Naive B cell (primary cell): ENCODE measurements at places on chromosomes 13 and 19.
A peak's percentile ranks its signal among the peaks of the same experiment; 100 is the strongest.

DNA sequence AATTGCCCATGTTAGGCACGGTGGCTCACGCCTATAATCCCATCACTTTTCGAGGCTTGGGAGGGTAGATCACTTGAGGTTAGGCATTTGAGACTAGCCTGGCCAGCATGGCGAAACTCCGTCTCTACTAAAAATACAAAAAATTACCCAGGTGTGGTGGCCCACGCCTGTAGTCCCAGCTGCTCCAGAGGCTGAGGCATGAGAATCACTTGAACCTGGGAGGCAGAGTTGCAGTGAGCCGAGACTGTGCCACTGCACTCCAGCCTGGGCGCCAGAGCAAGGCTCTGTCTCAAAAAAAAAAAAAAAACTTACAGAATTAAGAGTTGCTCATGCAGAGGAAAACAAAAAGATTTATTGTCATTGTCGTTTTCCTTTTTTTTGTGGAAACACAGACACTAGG lies 3.4 kb upstream of the PSMC4 start:
- DNase-seq, result no peak

- no peak for DNase-seq
Observed at GRCh38 chr13:23325191-23325590, 108.3 kb downstream of the SACS start.

DNA sequence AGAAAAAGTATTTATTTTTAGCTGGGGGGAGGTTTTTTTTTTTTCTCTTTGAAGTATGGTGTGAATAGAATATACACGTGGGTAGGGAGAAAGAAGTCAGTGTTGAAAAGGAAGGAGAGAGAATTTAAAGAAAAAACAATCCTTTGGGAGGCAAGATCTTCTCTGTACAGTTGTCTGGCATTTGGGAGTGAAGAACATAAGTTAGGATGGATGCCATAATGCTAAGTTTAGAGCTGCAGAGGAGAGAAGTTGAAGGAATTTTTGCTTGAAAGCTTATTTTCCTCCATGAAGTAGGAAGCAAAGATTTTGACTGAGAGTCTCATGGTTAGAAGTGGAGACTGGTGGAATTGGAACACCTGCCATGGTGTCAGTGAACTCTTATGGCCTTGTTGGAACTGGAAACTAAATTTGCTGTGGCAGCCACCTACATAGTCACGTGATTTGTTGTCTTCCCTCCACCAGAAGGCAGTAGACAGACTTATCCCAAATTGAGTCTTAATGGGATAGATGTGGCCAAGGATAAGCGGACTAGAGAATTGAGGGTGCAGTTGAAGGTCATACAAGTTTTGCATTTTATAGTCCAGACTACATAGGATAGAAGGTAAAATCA lies 22.0 kb downstream of the NDFIP2 start:
- DNase-seq, result no peak

- DNase-seq, result no peak
Observed at GRCh38 chr13:98505217-98505616, 71.7 kb downstream of the STK24 start.

- DNase-seq, result no peak
Observed at GRCh38 chr13:45335397-45336024, 5.5 kb downstream of the TPT1 start.

- no peak for DNase-seq
Observed at GRCh38 chr13:85333506-85334020, 465.7 kb downstream of the SLITRK6 start.

DNA sequence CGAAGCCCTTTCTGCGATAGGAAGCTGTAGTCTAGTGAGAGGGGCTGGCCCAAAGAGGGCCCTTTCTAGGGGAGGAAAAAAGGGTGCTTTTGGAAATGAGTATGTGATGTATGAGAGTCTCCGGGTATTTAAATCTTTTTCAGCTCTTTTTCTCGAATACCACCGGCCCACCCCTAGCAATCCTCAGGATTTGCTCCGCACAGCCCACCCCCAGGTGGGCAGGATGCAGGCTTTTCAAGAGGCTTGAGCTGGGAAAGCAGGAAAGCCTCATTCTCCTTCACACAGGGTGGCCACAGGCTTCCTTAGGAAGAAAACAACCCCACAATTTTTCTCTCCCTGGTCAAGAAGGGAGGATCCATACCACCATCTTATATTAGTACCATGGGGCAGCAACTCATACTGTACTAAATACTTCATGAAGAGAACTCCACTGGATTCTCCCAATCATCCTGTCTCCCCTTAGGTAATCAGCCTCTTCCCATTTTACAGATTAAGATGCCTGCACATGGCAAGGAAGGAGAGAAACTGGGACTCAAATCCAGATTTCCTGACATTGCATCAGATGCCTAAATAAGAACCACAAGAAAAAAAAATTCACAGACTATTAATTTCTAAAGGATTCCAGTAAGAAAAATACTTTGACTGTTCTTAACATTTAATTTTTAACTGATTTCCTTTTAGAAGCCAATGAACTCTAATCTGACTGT lies 84.4 kb downstream of the STK24 start:
- no peak for DNase-seq

- DNase-seq, result no peak
Observed at GRCh38 chr13:112680741-112681360, 9.0 kb upstream of the ATP11A start.

GRCh38 chr19:14363183-14364097 lies 17.8 kb upstream of the ADGRE5 start:
- DNase-seq, result no peak

DNA sequence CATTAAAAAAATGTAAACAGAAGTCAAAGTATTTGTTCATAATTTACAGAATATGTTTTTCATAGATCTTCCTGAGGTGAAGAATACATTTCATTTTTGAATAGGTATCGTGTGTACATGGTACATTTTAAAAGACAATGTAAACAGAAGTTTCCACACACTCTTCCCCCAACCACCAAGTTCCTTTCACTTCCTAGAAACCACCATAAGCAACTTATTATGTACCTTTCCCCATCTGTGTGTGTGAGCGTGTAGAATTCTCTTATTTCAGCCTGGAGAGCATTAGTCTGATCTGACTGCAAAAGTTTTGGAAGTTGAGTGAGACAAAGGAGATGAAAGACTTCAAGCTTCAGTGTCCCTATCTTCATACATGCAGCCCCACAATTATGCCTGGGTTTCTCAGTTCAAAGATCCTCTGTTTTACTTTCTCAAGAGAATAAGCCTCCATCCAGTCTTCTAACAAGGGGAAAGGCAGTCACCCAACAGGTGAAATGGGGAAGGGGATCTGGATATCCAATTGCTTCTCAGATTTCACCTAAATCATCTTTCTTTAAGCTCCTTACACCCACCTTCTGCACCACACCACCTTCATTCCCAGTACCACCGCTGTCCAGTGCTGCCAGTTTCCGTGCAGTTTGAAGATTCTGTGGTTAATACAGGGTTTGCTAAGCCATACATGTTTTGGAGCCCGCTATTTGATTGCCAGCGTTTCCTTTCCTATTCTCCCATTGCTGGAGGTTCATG lies 2.1 kb downstream of the TEX30 start:
- no peak for DNase-seq

DNA sequence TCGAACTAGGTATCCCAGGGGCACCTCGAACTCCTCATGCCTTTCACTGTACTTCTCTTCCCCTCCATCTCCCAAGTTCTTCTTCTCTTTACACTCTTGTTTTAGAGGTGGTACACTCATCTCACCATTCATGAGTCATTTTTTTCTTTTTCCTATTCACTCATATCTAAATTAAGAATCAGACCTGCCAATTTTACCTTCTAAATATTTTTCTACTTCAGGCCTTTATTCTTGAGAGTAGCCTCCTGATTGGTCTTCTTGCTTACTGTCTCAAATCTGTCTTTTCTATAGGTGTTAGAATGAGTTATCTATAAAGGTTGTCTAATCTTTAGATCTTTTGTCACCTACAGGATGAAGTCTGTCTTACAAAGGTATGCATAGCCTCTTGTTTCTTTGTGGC lies 20.7 kb downstream of the TDRD3 start:
- no peak for DNase-seq

DNA sequence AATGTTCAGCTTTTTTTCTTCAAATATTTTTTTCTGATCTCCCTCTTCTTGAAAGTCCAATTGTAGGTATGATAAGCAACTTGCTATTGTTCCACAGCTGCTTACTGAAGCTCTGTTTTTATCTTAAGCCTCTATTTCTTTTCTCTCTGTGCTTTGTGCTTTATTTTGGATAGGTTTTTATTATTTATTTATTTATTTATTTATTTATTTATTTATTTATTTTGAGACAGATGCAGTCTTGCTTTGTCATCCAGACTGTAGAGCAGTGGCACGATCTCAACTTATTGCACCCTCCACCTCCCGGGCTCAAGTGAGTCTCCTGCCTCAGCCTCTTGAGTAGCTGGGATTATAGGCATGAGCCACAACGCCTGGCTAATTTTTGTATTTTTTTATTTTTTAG lies 199.4 kb downstream of the KLF12 start:
- DNase-seq, result no peak

DNA sequence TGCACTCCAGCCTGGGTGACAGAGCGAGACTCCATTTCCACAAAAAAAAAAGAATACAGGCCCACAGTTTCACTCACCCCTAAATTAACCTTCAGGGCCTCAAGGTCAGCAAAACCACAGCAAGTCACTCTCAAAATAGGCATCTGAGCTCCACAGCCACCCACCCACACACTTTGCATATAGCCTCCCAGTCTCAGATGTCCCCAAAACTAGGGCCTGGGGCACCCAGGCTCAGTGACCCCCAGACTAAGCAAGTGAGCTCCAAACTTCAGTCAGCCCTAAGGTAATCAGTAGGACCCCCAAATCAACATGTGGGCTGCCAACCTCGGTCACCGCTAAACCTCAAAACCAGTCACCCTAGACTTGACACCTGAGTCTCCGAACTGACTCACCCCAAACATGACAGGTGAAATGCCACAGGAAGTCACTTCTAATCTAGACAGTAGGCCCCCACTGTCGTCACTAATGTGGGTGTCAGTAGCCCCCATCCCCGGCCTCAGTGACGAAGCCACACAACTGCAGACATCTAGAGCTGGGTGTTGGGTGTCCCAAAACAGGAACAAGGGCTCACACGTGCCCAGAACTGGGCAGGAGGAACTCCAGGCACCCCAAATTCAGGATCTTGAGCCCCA lies 13.9 kb downstream of the RABAC1 start:
- peak; percentile 96 for DNase-seq

DNA sequence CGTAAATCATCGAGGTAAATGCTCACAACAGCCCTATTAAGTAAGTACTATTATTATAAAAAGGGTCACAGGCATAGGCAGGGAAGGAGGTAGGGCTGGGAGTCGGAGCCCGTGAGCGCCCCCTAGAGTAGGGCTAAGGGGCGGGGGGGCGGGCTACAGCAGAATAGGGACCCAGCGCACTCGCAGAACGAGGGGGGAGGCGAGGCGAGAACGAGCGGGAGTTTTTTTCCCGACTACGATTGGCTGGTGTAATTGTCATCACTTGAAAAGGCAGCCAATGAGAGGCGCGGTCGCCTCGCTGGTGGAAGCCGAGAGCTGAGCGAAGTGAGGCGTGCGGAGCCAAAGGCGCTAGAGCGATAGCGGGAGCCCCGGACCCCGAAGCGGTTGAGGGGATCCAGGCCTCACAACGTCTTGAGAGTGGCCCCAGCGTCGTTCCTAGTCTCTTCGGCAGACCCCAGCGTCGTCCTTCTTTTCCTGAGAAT lies 24.2 kb downstream of the KEAP1 start:
- DNase-seq, result peak; percentile 73

- DNase-seq, result no peak
Observed at GRCh38 chr13:105956921-105957320, 578.5 kb downstream of the EFNB2 start.

DNA sequence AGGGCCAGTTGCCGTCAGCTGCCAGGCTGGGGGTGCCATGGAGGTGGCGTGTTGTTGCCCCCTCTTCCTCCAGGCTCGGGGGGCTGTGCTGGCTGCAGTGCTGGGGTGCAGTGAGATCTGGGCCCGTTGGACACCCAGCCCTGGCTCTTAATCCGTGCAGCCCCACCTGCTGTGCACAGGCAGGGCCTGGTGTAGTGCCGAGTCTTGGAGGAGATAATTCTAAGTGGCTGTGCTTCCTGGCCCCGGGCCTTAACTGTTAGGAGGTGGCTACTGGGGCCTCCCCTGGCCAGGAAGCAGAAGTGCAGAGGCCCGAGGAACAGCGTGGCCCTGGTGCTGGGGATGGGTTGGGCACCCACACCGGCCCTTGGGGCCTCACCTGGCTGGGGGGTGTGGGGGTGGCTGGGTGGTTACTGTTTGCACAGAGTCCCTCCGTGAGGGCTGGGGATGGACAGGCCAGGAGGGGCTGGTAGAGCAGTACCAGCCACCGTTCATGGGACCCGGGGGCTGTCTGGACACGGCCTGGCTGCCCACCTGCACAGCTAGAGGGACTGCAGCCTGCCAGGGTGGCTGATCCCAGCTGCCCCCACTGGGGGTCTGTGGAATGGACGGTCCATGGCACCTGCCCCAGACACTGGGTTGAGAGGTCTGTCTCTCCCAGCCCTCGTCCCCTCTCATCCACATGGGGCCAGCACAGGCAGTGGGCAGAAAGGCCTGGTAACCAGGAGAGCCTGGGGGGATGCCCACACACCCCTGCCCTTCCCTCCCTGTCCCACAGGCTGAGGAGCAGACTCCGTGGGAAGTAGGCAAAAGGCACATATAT lies 3.3 kb downstream of the GPX4 start:
- DNase-seq, result no peak

DNA sequence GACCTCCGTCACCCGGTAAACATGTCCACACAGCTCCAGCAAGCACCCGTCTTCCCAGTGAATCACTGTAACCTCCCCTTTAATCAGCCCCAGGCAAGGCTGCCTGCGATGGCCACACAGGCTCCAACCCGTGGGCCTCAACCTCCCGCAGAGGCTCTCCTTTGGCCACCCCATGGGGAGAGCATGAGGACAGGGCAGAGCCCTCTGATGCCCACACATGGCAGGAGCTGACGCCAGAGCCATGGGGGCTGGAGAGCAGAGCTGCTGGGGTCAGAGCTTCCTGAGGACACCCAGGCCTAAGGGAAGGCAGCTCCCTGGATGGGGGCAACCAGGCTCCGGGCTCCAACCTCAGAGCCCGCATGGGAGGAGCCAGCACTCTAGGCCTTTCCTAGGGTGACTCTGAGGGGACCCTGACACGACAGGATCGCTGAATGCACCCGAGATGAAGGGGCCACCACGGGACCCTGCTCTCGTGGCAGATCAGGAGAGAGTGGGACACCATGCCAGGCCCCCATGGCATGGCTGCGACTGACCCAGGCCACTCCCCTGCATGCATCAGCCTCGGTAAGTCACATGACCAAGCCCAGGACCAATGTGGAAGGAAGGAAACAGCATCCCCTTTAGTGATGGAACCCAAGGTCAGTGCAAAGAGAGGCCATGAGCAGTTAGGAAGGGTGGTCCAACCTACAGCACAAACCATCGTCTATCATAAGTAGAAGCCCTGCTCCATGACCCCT lies 9.0 kb upstream of the CEACAM5 start:
- DNase-seq, result no peak

- DNase-seq, result no peak
Observed at GRCh38 chr13:93865235-93865634, 614.2 kb downstream of the DCT start.

DNA sequence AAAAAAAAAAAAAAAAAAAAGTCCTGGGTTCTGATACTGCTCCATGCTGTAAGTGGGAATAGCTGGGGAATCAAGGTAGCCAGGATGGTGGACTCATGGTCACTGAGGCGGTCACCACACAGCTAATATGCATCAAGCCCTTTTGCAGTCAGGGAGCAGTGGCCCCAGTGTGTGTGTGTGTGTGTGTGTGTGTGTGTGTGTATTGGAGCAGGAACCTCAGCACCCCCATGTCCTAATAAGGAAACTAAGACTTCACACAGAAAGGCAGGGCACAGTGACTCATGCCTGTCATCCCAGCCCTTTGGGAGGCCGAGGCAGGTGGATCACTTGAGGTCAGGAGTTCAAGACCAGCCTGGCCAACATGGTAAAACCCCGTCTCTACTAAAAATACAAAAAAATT lies 12.0 kb downstream of the B3GNT3 start:
- DNase-seq, result no peak
